NCI-H1436 treated with DMSO at 0.1 percent for 48 hours (cell line): ENCODE measurements at places on chromosomes 11 and 22.

- no peak for DNase-seq
Observed at GRCh38 chr11:22426915-22427314, 88.7 kb downstream of the SLC17A6 start.

- DNase-seq, result no peak
Observed at GRCh38 chr11:92284558-92284957, 59.9 kb downstream of the FAT3 start.

DNA sequence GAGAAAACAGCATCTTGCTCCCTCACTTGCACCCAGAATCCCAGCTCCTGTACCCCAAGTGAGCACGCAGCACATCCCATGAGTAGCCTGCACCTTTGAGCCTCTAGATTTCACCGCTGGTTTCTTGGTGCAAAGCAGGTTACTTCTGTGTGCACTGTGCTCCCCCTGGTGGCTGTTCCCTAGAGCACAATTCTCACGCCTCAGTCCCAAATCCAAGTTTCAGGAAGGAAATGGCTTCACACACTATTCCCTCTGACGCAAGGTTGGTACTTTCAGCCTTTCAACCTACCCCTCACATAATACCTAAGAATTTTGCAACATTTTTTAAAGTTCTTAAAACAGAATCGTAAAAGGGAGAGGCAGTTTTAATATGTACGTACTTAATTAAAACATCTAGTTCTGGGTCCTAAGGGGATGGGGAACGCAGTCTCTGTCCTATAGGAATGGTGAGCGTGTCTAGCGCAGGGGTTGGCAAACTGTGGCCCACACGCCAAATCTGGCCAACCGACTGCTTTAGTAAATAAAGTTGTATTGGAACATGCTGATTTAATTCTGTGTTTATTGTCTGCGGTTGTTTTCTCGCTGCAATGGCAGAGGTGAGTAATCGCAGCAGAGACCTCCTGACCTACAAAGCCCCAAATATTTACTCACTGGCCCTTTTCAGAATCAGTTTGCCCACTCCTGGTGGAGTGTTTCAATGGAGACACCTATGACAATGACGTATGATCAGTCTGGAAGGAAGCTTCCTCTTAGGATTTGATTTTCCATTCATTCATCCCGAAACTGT, 27.5 kb downstream of the DHCR7 start:
- DNase-seq, result peak; percentile 45

- no peak for DNase-seq
Observed at GRCh38 chr11:97614606-97615005, 1224.8 kb downstream of the JRKL start.

DNA sequence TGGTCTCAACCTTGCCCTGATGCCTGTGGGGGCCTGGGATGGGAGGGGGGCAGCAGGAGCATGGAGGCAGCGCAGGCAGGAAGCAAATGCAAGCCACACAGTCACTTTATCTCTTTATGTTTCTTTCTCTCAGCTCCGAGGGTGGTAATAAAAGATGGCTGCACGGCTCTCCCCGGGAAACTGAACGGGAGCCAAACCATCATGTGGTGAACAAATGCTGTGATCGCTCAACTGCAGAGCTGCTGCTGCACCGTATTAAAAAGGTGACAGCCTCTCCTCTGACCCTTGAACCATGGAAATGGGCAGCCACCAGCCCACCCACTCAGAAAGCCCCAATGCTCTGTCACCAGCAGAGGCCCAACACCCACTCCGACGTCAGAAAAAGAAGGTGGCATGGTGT, 110.0 kb downstream of the TIMP3 start:
- no peak for DNase-seq

DNA sequence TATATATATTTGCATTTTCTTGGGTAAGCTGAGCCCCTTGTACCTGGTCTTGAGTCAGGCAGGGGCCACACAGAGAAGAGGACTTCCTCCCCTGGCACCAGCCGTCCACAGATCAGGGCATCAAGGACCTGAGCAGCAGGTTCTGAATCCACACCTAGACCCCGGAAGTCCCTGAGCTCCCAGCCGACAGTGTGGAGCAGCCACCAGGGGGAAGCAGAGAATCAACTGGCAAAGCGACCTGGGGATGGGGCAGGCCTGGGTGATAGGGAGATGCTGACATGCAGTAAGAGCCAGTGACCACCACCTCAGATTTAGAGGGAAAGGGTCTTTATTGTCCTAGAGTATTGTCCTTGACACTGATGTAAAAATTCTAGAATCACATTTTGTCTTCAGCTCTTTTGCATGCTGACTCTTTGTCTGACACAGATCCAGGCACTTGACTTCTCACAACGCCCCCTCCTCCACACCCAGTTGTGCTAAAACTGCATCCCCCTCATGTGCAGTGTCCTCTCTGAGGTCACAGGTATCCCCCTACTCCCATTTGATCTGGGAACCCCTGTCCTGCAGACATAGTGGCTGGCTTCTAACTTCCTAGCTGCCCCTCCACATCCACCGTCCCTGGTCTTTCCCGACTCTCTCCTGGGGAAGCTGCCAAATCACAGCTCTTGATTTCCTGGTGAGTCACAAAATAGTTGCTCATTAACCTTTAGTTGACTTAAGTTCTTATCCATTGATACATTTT, 109.3 kb downstream of the GGTLC2 start:
- DNase-seq, result no peak

DNA sequence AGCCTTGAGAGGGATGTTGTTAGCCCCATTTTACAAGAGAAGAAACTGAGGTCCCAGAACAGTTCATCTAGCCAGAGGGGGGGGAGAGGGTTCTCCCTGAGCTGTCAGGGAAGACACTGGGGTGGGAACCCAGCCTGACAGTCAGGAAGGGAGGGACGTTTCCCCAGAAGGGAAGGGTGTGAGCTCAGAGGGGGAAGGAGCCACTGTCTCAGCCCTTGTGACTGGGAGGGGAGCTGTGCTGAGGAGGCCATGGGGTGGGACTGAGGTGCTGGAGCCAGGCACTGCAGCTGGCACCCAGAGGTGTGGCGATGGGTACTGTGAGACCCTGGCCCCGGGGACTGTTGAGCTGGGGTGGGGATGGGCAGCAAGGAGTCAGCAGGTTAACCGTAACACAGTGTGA, 35.7 kb downstream of the DAGLA start:
- DNase-seq, result no peak

DNA sequence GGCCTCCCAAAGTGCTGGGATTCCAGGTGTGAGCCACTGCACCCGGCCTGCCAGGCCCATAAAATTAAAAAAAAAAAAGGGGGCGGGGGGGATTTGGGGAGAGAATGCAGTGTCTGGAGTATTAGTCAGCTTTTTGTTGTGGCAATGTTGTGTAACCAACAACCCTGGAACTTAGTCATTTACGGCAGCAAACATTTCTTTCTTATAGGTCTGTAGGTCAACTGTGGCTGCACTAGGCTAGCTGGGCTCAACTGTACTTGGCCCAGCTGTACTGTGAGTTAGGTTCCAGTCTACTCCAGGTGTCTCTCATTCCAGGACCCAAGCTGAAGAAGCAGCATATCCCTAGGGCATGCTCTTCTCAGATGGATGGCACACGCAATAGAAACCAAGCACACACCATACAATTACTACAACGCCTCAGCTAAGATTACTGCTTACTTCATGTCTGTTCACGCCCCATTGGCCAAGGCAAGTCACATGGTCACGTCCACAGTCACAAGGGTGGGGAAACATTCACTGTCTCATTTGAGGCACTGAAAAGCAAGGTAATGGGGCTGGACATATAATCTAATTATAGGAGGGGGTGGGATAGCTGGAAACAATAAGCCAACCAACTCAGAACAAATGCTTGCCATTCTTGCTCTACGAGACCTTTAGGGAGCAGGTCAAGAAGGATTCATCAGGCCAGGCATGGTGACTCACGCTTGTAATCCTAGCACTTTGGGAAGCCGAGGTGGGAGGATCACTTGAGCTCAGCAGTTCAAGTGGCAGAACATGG, 10.4 kb upstream of the SPINDOC start:
- peak; percentile 69 for DNase-seq

DNA sequence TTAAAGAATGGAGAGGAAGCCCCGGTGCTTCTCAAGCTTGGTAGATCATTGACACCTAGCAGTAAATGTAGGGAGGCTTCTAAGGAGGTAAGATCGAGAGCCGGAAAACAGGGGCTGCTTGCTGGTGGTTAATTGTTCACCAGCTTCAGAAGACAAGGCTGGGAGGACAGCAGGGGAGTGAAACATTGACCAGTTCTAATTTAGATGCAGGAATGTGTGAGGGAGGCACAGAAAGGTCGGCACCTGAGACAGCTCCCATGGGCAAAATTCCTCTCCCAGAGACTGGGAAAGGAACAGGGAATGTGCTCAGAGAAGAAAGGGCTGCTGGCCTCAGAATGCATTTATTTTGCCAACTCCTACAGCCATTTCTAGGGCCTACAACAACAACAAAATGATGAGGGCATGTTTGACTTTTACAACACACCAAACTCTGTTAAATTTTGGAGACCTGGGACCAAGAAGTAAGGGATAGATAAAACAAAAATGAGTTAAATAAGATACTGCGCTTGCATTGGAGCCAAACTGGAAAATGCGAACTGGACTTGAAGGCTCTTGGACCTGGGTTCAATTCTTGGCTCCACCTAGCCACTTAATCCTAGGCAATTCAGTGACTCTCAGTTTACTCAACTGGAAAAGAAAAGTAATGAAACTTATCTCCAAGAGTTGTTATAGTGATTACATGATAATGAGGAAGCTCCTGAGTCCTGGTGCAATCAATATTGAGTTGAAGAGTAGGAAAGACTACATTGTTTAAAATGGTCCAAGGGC, 31.0 kb downstream of the FZD4 start:
- no peak for DNase-seq

DNA sequence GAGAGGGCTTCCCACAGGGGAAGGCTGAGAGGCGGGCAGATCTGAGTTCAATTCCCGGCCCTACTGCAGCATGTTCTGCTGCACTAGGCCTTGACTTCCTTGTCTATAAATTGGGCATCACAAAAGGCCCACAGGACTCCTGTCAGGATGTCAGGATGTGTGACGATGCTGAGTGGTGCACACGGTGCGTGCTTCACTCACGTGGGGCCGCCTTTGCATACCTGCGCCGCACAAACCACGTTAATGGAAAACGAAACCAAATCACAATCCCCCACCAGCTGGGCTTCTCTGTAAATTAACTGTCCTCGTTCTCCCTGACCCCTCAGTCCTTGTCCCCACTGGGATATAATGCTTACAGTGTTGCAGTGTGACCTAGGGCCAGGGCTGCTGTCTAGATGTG, 32.3 kb upstream of the TSPAN18 start:
- DNase-seq, result no peak

- DNase-seq, result no peak
Observed at GRCh38 chr11:92558323-92558722, 333.7 kb downstream of the FAT3 start.

- no peak for DNase-seq
Observed at GRCh38 chr22:32469799-32470212, 4.8 kb upstream of the FBXO7 start.

DNA sequence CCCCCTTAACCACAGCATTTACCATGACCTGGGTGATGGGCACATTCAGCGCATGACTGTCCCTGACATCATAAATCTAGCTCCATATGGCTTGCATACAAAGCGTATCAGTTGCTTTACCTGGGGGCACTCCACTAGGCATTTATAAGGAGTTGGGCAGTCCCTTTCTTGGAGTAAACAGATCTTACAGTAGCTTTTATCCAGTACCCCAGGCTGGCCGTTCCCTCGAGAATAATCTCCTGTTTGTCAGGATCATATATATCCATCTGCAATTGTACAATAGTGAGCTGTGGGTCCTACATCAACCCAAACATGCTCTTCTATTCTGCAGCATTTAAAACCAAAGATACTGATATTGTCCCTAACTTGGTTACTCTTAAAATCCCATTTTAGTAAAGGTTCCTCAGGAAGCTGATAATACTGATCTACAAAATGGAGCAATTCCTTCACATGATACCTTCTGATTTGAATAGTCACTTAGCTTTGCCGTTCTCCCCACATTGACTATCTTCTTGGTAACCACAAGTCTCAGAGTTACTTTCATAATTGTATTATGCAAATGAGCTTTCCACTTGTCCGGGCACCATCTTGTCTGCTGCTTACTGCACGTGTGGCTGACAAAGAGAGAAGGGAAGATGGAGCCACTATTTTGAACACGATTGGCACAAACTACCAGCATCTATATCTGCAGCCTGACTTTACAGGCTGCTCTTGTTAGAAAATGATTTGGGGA, 205.0 kb downstream of the CWF19L2 start:
- DNase-seq, result no peak

DNA sequence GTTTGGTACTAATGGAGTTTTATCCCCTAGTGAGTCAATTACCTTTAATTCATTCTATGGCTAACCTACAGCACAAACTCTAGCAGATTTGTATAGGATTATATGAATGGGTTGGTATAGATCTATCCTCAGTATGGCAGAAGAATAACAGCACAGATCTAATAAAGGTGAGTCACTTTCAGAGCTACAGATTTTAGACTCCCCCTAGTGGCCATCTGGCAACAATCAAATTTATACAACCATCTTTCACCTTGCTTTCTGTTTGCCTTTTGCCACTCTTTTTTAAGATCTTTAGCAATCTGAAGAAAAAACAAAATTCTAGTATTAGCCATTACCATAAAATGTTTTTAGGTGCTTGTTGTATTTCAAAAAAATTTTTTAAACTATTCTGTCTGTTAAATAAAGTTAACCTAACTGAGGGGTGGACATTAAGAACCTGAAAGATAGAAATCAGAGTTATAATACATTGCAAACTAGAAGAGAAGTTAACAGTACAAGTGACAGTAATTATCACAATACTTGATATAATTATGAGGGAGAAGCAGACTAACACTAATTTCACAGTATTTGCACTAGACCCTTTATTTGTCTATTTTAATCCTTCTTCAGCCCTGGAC, 25.8 kb downstream of the DDIAS start:
- DNase-seq, result no peak

DNA sequence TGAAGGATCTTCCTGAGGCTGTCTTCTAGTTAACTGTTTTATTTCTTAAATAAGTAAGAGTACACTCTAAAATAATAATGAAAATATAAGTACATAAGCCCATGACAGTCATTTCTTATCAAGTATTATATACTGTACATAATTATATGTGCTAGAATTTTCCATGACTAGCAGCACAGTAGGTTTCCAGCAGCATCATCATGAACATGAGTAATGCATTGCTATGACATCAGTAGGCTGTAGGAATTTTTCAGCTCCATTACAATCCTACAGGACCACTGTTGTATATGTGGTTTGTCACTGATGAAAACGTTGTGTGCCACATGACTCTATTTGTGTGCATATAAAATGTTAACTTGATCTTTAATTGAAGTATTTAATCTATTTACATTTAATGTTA, 22.0 kb downstream of the ZNF202 start:
- DNase-seq, result no peak

GRCh38 chr22:29737251-29738117, 17.7 kb downstream of the CABP7 start:
- DNase-seq, result no peak
